Endothelial cell of umbilical vein (primary cell): ENCODE measurements at places on chromosomes 2 and 18. TPM values are rescaled to one million over a fixed set of nuclear protein-coding genes. Genes with fewer than 3 reads are reported as not detected.

Gene AQP4
- not detected in 2 replicates for total RNA-seq

DNA sequence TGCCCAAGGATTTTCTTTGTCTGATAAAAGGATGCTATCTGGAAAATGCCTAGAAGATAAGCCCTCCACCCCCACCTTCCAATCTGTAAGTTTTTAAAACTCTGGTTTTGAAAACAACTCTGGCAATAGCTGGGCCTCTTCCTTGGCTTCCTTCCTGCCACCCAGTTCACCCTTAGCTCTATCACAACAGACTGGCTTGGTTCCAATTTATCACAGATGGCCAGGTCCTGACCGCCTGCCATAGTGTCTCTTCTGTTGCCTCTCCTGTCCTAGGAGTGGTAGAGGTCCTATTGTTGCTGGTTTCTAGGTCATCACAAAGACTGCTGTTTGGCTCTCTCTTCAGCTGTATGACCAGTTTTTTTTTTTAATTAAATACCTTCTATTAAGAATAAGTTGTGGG is 1727.9 kb upstream of the SLC39A10 start:
- DNase-seq: peak; percentile 63

DNA sequence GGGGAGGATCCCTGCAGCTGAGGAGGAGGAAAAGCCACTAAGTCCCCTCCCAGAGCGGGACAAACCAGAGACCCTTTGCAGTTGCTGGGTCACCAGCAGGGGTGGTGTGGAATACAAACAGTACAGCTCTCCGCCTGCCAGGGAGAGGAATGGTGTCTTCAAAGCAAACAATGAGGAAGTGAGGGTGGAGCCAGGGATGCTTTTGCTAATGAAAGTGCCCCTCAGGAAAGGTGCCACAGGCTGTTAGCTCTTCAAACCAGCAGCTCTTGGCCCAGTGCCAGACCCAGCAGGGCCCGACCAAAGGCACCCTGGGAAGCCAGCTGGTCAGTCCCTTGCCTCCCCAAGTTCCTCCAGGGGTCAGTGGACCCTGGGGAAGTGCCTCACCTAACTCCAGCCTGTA is 102.8 kb downstream of the HIBCH start:
- peak; percentile 11 for DNase-seq

DNA sequence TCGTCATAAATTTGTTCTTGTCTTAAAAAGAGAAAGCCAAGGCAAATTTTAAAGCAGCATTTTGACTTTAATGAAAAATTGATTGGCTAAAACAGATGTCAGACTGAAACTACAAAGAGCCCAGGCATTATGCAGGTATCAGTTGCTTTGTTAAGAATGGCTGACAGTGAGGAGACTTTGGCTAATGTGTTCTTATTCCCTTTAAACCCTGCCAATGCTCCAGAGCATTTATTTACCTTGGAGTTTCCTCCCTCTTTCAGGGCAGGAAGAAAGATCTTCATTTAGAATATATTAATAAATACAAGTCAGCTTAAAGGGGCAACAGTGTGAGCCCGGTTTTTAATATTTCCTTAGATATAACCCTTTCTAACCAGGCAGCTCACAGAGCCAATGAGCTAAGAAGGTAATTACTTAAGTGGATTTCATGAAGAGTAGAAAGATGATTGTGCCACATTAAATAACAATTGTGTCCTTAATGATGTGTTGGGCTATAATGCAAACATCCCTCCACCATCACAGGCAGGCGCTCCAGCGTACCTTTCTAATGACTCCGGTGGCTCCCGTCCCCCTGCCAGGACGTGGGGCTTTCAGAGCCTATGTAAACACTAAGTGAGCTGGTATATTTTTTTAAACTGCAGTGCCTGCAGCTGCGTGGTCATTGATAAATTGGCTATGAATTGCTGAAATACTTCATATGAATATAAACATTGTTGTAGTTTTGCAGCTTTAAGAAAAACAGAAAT is 349.4 kb upstream of the POU3F3 start:
- DNase-seq: no peak

GRCh38 chr2:2590841-2591541 is 259.9 kb upstream of the MYT1L start:
- DNase-seq: no peak
